ENCODE measurements at places on chromosomes 2 and 18.

GRCh38 chr2:52340171-52340570 lies 1308.2 kb upstream of the NRXN1 start:
- DNase-seq: no peak

GRCh38 chr2:207351171-207351570 lies 178.6 kb upstream of the CREB1 start:
- DNase-seq: no peak

GRCh38 chr2:134372141-134372540 lies 118.3 kb downstream of the MGAT5 start:
- no peak for DNase-seq

DNA sequence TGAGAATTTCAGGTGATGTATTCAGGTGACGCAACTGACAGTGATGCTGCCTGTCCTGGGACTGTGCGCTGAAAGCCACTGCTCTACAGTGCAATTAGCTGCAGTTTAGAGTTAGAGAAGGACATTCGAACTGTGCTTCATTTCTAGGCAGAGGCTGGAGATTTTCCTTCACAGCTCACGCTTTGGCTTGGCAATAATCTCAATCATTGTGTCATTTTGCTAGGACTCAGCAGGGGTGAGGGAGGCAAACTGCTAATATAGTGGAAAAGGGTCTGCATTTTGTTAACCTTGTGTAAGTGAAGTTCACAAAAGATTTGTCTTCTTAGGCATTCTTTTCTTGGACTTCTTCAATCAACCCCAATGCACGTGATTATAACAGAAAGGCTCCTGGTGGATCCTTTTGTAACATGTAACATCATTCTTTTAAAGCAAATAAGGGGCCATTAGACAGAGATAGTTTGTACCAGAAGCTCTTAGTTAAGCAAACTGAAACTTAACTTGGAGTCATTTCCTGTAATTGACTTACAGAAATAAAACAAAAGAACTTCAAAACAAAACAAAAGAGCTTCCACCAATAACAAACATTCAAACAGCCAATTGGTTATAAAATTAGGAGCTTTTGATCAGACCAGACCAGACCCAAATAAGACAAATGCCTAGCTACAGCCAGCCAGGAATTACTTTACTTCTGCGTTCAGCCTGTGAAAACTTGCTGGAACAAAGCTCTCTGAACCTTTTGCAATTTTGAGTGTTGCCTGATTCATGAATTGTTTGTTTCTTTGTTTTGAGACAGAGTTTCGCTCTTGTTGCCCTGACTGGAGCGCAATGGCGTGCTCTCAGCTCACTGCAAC lies 1376.3 kb upstream of the CELF4 start:
- DNase-seq: no peak

- no peak for DNase-seq
Observed at GRCh38 chr18:2823202-2823601, 23.6 kb upstream of the EMILIN2 start.

DNA sequence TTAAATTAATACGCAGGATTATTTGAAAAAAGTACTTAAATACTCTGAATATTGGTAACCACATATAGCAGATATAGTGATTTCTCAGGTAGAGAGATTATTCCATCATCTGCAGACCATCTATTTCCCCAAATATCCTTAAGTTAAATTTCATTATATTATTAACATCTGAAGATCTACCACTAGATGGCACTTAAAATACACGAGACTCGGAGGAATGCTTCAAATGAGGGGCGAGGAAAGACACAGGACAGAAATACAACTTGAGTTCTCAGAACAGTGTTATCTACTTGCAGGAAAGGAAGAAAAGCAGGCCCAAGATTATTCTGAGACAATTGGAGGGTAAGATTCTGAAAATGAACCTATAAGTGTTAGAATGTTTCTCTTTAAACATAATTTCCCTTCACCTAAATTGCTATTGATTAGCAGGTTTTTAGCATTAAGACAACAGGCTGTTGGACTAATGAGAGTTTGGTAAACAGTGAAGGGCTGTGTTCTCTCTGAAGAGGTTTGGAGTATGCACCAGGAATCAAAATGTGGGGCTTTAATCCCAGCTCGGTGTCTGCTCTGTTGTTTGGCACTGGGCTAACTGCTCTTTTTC lies 76.9 kb upstream of the GCFC2 start:
- no peak for DNase-seq

DNA sequence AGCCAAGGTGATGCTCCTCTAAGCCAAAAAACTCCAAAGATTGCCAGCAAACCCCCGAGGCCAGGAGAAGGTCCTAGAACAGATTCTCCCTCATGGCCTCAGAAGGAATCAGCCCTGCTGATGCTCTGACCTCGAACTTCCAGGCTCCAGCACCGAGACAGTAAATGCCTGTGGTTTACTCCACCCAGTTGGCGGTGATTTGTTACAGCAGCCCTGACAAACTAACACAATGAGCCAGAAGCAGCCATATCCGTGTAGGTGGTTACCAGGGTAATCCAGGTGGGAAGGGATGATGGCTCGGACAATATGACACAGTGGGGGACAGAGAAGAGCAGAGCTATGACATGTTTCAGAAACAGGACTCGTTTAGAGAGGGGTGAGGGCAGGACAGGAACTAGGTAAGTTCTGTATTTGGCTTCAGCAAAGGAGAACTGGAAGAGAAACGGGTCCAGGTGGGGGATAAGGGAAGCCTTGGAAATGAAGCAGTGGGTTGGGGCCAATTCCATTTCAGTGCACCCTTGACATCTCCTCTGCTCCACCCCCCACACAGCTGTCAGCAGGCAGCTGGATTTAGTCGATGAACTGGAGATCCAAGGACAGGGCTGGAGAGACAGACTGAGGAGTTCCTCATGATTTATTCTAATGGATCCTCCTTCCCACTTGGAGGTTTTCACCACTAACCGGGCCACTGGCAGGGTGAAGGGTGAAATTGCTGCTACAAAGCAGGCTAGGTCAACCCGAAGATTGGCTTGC lies 179.7 kb upstream of the SH3BP4 start:
- DNase-seq: no peak

DNA sequence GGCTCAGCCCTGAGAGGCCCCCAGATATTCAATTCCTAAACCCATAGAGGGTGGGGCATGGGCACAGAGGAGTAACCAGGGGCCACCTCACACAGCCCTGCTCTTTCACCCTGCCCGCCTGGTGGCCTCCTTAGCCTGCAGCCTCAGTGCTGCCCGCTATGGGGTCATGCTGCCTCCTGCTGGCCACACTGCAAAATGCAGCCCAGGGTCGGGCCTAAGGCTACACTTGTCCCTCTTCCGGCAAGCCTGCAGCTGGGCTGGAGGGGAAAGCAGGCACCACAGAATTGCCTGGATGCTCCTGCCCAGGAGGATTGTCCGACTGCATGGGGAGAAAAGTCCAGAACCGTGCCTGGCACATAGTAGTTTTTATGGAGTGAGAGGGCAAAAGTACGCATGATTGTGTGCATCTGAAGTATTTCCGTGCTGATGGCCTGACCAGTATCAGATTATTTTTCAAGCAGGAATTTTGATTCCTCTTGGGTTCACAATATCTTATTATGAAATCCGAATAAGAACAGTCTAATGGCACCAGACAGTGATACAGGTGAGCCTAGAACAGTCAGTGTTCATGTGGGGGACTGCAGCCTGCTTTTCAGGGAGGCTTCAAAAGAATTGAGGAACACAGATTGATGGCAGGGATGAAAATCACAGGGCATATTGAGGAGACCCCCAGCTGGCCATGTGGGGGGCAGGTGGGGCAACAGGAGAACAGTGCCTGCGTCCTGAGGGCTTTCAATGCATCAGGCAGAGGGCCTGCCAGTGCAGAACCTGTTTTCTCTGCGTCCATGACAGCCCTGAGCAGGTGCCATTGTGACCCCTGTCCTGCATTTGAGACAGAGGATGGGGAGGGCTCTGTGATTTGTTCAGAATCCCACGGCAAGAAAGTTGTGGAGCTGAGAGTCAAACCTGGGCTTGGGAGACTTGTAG lies 51.2 kb upstream of the ALPP start:
- no peak for DNase-seq

DNA sequence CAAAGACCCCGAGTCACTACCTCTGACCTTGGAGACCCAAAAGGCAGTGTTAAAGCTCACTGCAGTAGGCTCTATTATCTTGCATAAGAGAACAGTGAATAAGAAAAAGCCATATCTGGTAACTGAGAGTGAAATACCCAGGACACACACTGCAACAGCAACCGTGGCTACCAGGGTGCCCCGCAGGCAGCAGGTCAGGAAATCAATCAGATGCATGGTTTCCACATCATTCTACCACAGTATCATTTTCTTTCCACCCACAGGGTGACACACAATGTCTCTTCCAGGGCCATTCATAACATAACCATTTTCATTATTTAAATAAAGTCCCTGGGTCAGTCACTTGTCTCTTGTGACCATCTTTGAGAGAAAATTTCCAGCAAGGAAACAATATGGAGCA lies 131.3 kb downstream of the CCBE1 start:
- DNase-seq: no peak

Data from suprapubic skin (tissue), 4 donors.